AG20443 (cell line): ENCODE measurements at places on chromosomes 6 and 20.

DNA sequence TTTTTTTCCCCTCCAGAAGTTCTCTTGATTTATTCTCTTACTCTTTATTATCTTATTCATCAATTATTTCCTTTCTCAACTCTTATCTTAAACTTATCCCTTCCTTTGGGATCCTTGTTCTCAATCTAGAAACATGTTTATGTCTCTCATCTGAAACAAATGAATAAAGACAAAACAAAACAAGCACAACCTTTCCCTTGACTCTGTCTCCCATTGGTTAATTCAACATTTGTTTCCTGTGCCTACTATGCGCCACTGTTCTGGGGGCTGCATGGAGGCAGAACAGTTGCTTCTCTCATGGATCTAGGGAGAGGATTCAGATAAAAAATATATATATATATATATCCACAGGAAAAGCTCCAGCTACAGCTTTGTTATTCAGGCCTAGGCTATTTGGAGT, 5.2 kb upstream of the MRAP2 start:
- no peak for DNase-seq

DNA sequence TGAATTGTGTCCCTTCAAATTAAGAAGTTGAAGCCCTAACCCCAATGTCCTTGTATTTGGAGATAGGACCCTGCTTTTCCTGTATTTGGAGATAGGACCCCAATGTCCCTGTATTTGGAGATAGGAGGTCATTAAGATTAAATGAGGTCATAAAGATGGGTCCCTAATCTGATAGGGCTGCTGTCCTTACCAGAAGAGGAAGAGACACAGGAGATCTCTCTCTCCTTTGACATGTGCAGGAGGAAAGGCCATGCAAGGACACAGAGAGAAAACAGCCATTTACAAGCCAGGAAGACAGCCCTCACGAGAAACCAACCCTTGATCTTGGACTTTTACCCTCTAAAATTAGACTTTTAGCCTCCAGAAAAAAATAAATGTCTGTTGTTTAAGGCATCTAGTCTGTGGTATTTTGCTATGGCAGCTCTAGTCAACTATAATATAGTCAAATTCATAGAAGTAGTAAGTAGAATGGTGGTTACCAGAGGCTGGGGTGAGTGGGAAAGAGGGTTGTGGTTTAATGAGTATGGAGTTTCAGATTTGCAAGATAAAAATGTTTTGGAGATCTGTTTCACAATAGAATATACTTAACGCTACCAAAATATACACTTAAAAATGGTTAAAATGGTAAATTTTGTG, 59.3 kb downstream of the UBE3D start:
- no peak for DNase-seq

DNA sequence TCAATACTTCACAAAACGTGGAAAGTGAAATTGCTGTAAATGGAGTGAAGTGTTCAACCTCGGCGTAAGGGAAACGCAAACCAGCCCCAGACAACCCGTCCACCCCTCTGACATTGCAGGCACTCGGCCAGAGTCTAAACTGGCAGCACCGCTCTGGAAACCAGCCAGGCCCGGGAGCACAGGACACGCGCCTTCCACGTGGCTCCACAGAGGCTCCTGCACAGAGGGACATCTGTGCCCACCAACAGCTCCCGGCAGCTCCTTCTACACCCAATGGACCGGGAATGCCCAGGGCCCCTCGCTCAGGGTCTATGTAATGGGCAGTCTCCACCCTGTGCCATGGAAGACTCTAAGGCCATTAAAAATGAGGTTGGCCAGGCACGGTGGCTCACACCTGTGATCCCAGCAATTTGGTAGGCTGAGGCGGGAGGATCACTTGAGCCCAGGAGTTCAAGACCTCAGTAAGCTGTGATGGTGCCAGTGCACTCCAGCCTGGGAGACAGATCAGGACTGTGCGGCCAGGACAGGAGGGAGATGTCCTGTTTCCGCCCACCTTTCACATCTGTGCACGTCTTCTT, 3.4 kb upstream of the HELZ2 start:
- no peak for DNase-seq

DNA sequence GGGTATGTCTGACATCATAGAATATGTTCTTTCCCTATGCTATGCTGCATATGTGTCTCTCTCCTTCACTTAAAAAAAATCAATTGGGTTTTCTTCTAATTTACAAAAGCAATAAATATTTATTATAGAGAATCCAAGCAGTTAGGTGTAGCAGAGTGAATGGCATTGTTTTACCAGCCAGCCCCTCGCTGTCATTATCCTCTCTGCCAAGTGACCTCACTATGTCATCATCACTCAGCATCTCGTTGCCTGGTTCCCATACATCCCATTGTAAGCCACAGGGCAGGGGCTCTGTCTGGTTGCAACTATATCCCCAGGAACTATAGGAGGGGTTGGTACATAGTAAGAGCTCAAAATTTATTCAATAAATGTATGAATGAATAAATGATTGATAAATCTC, 31.3 kb downstream of the KIAA0319 start:
- no peak for DNase-seq

GRCh38 chr6:107715550-107716321, 108.4 kb downstream of the SCML4 start:
- no peak for DNase-seq

- DNase-seq: no peak
Measured at GRCh38 chr20:3032624-3033023, 10.8 kb upstream of the GNRH2 start.

- DNase-seq: no peak
Measured at GRCh38 chr20:20214757-20215275, 153.1 kb upstream of the INSM1 start.

DNA sequence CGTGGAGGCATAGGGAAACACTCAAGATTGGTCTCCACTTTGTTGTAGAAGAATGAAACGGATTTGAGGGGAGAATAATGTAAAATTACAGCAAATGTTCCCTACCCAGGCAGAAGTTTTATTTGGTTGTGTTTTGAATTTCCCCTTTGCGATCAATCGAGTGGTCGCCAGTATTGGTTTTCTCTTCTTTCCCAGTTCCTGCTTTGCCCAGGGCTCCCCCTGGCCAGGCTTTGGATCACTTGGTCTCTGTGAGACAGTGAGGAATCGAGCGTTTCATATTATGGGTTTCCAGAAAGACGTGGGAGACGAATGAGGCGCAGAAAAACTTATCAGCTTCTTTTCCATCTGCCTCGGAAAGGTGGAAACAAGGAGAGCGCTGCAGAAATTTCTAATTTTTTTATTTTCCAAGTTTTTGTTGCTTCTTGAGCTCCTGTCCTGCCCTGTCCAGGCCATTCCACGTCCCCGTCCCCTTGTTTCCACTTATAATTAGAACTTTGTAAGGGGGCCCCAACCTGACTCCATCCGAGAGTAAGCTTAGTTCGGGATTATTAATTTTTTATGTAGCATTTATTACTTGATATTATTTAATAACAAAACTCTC, 7.5 kb upstream of the TBX18 start:
- DNase-seq: no peak

GRCh38 chr20:35947489-35947888, 6.8 kb downstream of the SCAND1 start:
- peak; percentile 30 for DNase-seq

DNA sequence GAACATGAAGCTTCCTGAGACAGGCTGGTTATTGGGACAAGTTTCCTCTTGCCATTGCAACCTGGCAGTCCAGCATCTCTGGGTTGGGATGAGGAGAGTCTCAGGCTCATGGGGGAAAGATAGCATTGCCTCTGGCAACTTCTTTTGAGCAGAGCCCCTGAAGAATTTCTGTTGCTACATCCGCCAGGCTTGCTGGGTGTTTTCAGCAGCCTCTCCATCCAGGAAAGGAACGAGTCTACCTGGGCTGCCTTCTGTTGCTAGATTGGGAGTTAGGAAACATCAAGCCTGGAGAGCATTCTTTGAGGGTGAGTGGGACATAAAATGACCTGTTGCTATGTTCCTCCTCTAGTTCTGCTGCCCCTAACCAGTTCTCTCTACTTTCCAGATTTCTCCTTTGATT, 313.5 kb downstream of the RFPL4B start:
- DNase-seq: no peak

DNA sequence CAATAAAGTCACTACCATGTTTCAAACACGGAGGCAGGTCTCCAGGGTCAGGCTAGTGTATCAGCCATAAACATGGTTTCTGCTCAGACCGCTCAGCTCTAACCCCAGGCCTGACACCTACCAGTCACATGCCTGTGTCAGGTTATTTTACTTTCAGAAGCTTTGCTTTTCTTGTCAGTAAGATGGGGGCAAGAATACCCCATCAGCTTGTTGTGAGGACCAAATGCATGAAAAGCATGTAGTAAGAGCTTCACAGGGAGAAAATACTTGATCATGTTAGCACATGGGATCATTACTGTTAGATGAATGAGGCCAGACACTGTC, 65.2 kb upstream of the PIM1 start:
- DNase-seq: no peak

DNA sequence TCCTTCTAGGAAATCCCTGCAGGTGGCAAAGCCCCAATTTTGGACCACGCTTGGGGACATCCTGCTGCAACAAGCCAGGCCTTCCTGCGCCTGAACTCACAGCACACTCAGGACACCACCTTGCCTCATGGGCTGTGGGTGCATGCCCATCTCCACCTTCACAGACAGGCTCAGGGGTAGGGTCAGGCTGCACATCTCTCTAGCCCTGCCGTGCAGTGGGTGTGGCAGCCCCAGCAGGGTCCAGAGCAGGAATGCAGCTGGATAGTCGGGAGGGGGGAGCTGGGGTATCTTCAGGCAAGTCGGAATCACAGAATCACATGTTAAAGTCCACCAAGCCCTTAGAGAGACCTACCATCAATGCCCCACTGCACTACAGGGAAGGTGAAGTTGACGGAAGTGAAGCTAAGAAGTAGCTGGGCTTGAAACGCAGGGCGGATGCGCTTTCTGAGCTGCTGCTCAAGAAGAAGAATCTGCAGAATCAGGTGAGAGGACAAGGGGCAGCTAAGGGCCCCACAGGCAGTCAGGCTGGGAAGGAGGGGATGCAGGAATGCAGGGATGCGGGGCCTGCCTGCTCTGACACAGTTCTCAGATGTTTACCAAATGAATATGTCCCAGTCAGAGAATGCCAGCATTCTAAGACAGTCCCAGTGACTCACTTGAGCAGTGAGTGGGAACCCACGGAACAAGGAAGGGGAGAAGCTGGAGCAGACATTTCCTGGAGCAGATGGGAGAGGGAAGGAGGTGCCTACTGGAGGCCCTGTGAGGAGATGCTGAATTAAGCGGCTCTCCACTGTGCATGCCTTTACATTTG, 11.3 kb downstream of the SERPINB6 start:
- DNase-seq: peak; percentile 89

DNA sequence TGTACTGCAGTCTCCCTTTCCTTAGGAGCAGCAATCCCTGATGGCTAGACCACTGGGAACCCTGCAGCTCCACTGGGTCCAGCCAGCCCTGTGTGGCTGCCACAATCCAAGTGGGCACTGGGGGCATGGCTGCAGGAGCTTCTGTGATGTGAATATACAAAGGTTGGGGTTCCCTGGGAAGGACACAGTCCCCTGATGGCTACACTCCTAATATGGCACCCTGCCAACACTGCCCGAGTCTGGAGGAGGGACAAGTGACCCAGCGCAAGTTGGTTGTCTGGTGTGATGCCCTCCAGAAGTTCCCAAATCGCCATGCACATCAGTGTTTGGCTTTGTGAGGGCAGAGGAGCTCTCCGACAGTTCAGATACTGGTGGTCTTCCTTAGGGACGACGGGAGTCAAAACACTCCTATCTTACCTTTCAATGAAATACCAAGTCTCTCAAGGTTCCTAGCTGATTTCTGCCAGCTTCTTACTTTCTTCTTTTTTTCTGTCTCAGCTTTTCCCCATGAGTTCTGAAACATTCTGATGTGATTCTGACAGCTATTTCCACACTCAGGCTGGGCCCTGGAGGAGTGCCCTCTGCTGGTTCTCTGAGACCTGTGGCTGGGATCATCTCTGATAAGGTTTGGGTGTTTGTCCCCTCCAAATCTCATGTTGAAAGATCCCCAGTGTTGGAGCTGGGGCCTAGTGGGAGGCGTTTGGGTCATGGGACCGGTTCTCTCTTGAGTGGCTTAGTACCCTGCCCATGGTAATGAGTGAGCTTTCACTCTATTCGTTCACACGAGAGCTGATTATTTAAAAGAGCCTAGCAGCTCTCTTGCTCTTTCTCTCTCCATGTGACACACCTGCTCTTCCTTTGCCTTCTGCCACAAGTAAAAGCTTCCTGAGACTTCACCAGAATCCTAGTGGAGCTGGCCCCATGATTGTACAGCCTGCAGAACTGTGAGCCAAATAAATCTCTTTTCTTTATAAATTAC, 15.5 kb upstream of the ZFP57 start:
- peak; percentile 54 for DNase-seq

GRCh38 chr6:27728442-27728841, 183.8 kb downstream of the OR2B2 start:
- DNase-seq: no peak
